Hematopoietic multipotent progenitor cell treated with erythropoietin and hydrocortisone succinate and interleukin-3 and kit ligand, for 6 days (in vitro differentiated cells): ENCODE measurements at places on chromosomes 1 and 21.

GRCh38 chr1:223500560-223501425 is 107.6 kb downstream of the CCDC185 start:
- DNase-seq = no peak

GRCh38 chr1:62722796-62723195 is 34.6 kb upstream of the DOCK7 start:
- DNase-seq = no peak

- DNase-seq = no peak
These were observed 16.7 kb downstream of the FMO3 start for GRCh38 chr1:171107262-171107940.

- DNase-seq = no peak
These were observed 599.9 kb downstream of the LMO4 start for GRCh38 chr1:87928623-87929022.

DNA sequence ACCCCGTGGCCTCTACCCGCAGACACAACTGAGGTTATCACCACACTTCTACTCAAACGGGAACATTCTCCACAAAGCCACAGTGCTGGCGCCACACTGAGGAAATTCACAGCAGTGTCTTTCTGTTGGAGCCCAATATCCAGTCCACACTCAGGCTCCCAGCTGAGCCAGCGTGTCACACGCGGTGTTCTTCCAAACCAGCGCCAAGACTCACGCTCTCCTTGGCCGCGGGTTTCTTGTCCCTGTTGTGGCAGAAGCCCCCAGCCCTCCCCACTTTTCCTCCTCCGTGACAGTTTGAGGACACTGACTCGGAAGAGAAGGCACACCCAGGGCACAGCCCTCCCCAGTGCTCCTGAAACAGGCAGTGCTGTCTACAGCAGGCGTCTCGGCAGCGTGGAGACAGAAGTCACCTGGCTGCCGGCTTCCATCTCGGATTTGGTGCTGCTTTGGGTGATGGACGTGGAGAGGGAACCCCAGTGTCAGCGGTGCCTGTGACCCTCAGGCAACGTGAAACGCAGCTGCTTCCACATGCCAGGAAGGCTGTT is 35.4 kb upstream of the AGPAT3 start:
- DNase-seq = peak; percentile 47

GRCh38 chr1:22326931-22327330 is 124.7 kb upstream of the ZBTB40 start:
- DNase-seq = no peak

DNA sequence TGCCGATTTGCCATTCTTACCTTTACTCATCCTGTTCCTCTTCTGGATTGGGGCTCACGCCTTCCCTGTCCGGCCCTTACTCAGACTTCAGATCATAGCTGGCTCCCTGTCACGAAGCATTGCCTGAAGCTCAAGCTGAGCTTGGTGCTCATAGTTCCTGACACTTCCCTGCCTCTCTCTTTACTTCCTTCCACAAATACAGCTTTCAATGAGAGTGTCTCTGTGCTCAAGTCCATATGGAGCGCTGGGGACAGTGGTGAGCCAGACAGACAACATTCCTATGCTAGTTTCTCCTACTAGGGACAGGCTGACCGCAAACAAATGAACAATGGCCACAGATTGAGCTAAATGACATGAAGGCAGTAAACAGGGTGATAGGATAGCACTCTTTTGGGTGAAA is 38.1 kb downstream of the HHAT start:
- no peak for DNase-seq

GRCh38 chr1:61259379-61260148 is 177.2 kb downstream of the NFIA start:
- DNase-seq = no peak

GRCh38 chr1:207962716-207963426 is 51.9 kb upstream of the CD34 start:
- peak; percentile 51 for DNase-seq

DNA sequence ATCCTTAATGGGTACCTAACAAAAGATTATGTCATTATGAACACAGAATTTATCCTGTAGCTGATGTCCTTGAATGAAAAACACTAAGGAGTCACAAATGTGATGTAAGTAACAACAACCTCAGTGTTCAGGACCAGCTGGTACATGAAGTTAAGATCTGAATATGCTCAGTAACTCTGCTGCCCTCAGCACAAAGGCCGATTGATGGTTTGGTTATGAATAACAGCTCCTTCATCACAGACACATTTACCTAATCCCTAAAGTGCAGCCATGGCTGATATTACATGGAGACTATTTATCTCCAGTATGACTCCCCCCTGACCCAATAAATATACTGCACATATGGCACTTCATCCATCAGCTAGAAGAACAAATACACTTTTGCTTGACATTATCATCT is 75.2 kb downstream of the PLPPR5 start:
- DNase-seq = no peak

DNA sequence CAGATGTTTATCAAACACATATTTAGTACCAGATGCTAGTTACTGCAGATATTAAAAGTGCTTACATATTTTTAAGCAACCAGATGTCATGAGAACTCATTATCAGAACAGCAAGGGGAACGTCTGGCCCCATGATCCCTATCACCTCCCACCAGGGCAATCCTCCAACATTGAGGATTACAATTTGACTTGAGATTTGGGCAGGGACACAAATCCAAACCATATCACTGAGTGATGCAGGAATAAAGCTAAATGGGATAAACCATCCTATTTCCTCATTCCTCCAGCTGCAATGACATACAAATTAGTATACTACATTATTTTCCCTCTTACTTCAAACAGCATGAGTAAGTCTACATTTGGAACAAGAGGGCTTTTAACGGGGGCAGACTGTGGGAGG is 3.1 kb upstream of the KCNK2 start:
- DNase-seq = no peak

DNA sequence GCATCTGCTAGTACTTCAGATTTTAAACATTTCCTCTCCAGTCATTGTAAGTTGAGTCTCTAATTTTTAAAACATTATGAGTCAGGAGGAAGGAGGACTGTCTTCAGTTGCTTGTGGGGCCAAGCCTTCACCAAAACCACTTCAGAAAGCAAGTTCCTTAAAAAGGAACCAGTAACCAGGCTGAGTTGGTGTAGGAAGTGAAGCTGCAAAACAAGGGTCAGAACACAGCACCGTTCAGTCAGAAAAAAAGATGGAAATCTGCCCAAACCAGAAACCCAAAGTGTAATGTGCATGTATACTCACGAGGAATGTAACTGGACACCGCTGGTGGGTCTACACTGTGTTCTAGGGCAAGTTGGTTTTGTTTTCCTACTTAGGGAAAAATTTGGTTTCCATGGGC is 402.1 kb downstream of the SETD4 start:
- DNase-seq = peak; percentile 31

DNA sequence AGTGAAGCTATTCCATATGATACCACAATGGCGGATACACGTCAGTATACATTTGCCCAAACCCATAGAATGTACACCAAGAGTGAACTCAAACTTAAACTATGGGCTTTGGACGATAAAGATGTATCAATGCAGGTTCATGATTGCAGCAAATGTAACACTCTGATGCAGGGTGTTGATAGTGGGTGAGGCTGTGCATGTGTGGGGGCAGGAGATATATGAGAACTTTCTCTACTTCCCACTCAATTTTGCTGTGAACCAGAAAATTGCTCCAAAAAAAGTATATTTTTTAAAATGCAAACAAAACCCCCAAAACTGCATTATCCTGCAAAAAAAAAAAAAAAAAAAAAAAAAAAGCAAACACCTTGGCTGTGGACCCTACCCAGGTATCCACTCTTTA is 3.4 kb downstream of the ATP1A2 start:
- no peak for DNase-seq

DNA sequence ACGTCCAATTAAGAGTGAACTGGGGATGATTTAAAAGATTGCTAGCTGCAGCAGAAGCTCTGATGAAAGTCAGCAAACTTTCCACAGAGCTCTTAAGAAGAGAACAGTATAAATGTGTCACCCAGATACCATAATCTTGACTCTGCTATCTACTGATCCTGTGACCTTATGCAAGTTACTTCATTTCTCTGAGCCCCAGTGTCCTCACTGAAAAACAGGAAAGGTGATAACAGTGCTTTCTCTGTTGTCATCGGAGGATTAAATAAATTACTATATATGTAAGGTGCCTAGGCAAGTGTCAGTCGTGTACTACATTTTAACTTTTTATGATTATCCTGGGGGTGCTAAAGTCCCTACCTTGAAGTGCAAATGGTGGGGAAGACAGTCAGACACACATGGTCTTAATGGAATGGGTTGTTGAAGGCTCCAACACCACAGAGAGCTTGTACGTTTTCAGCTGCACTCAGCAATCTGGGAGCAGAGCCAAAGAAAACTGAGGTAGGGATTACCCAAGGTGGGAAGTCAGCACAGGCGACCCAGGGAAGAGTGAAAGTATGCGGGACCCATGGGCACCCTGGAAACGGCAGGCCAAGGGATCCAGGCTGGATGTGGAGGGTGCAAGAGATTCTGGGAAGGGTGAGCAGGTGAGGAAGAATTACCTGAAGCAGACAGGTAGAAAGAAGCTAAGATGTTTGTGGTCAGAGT is 82.8 kb downstream of the DTL start:
- DNase-seq = peak; percentile 55

GRCh38 chr1:165456114-165456513 is 11.2 kb upstream of the RXRG start:
- peak; percentile 17 for DNase-seq

DNA sequence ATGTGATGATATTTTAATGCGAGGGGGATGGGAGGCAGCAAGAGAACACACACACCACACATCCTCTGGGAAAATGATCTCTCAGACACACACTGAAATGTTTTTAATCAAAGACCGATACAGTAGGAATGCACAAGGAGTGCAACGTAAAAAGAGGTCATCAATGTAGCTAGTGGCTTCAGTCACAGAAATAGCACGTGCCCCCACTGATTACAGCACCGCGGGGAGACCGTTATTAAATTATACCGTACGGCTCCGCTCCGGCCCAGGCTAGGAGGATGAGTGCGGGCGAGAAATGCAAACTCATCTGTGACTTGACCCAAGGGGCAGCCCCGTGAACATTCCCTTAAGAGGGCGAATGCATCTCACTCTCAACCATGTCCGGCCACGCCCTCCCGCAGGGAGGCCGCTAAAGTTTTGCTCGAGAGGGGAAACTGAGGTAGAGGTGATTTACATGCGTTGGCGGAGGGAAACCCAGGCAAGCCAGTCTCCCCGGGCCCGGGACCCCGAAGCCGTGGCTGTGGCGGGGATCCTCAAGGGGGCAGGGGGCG is 552 bp downstream of the UBR4 start:
- DNase-seq = peak; percentile 76

DNA sequence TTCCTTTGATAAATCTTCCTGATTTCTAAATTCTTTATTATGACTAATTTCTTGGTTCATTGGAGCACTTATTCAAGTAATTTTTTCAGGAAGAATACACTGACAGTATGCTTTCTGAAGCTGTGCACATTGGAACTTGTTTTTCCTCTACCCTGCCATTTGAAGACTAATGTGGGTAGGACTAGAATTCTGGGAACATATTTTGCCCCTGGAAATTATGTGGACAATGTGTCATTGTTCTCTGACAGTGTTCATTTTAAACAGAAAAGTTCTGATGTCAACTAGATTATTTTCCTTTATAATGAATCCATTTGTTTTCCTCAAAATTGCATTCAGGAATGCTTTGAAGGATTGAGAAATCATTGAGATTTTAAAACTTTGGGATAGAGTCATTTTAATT is 34.8 kb upstream of the ST6GALNAC5 start:
- no peak for DNase-seq

DNA sequence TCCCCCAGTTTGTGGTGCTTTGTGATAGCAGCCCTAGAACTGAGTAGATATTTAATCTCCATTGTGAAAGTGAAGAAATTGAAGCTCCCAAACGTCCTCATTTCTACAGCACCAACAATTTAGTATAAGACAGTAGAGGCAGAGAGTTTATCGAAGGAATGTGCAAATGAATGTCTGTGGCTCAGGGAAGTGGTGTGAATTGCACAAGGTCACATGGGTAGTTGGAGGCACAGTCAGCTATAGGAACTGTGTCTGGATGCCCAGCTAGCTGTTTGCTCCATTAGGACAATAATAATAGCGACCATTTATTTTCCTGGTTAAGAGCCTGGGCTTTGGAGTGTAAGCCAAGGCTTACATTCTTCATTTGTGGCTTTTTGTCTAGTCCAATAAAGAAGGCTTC is 144.4 kb upstream of the USP24 start:
- no peak for DNase-seq

DNA sequence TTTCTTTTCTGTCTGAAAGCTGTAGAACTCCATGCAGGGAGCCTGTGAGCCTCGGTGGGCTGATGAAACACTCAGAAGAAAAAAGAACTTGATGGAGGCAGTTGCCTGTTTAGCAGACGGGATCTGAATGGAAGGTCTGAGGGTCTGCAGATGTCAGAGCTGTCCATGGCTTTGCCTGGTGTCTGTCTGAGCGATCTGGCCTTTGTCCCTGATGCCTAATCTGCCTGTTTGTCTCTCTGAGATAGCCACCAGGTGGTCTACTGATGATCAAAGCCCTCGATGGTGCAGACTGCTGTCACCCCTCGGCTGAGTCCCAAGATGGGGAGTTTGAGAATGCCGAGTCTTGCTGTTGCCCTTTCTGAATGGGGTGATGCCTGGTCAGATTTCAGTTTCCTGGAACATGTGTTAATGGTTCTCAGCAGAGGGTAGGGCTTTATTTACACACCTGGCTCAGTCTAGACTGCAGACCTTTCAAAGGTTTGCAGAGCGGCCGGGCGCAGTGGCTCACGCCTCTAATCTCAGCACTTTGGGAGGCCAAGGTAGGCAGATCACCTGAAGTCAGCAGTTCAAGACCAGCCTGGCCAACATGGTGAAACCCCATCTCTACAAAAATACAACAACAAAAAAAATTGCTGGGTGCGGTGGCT is 90.4 kb downstream of the KIF26B start:
- DNase-seq = no peak

GRCh38 chr1:157484573-157484972 is 67.7 kb downstream of the FCRL5 start:
- DNase-seq = no peak

DNA sequence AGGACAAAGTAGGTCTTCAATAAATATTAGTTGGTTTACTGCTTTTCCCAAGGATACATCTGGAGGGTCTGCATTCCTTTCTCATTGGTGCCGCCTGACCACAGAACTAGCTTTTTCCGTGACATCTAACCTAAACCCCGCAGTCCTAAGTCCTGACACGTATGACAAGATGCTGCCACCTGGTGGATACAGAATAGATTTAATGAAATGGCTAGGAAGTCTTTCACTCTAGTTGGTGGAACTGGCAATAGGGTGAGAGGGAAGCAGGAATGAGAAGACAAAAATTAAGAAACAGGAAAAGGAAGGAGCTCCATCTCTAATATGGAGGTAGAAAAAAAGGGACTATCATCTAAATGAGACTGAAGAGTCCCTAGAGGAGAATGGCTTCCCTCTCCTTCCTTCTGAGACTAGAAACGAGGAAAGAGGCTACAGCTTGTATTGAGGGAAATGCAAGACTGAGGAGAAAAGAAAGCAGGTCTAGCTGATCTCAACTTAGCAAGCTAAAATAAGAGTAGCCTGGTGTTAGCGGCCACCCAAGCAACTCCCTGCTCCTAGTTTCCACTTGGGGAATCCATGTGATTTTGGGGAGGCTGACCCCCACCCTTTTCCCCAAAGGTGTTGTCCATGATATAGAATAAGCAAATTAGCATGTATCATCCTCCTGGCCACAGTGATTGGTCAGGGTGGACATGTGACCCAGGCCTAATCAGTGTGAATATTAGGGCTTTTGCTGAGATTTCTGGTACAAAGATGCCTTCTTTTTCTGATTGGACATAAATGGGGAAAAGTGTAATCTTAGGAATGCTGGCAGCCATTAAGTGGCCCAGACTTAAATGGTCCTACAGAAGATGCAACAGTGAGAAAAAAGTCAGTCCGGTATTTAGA is 5.9 kb downstream of the RFX5 start:
- DNase-seq = peak; percentile 97

- DNase-seq = no peak
These were observed 8.8 kb downstream of the KAZN start for GRCh38 chr1:14607295-14607694.
